ENCODE measurements at places on chromosomes 4 and X. TPM values are rescaled to one million over a fixed set of nuclear protein-coding genes. Genes with fewer than 3 reads are reported as not detected.

DNA sequence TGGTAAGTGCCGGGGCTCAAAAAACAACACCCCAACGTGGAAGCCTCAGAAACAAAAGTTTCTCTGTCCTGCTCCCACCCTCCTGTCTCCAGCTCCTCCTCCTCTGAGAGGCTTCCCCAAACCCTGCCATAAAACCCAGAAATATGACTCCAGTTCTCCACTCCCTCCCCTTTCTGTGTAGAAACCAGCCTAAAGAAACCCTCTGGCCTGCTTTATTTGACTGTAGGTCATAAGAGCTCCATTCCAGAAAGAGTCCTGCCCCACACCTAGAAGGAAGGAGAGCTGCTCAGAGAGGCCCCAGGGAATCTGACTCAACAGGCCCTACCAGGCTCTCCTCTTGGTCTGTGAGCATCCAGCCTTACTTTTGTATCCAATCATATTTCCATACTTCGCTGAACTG lies 872 bp upstream of the S100P start:
- no peak for DNase-seq

GRCh38 chrX:131067846-131068745 lies 9.9 kb downstream of the ARHGAP36 start:
- no peak for DNase-seq

DNA sequence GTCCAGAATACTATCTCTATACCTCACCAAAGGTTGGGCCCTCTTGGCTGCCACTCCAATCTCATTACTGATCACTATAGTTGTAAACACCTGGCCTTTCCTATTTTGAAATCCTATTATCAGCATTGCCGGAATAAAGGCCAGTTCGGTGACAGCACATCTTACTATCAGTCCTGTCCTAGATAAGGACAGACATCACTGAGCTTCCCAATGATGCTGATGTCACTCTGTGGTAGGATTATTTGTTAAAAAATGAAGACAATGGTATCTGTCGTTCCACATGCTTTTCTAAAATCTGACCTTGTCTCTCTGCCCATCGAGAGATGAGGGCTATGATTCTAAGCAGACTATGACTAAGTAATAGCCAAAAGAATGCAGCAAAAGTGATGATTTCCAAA lies 260.4 kb downstream of the PDGFC start:
- no peak for DNase-seq

Gene MAGEA1
- not detected for total RNA-seq

- no peak for DNase-seq
These were observed 5.0 kb downstream of the P2RY10 start for GRCh38 chrX:78950009-78950835.

Gene ITM2A
- 52.8 TPM for total RNA-seq

GRCh38 chrX:64394874-64395567 lies at the start of gene MTMR8:
Gene MTMR8, minus strand, starts transcription at chrX:64395452. Its CDS starts 89 bp downstream, at chrX:64395363.
- DNase-seq: peak; percentile 70

GRCh38 chr4:153119626-153120025 lies 84.6 kb upstream of the TRIM2 start:
- DNase-seq: no peak

DNA sequence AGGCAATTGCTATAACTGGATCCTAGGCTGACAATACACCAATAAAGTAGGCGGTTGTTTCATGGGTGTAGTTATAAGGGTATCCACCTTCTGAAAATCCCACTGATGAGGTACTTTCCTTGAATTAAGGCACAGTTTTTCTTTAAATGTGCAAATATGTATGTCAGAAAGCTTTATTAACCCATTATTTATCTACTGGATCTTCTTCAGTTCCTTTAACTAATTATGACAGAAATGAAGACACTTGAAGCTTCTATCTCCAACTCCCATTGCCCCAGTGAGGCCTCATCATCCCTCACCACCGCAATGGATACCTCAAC lies 159.6 kb upstream of the KLF3 start:
- no peak for DNase-seq

DNA sequence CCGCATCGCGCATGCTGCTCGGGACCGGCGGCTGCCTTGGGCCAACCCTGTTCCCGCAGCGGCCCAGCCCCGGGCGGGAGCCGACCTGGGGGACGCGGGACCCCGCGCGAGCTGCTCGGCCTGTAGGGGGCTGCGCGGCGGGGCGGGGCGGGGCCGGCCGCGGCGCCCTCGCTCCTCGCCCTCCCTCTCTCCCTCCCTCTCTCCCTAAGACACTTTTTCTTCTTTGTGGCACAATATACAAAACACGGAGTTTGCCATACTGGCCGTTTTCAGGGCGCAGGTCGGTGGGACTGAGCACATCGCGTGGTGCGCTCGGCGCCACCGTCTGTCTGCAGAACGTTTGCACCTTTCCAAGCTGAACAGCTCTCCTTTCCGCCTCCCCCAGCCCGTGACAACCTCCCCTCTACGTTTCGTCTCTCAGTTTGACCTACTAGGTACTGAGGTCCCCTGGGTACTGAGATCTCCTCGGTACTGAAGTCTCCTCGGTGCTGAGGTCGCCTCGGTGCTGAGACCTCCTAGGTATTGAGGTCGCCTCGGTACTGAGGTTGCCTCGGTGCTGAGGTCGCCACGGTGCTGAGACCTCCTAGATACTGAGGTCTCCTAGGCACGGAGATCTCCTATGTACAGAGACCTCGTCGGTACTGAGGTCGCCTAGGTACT lies 261.1 kb upstream of the PLCXD1 start:
- DNase-seq: peak; percentile 4

DNA sequence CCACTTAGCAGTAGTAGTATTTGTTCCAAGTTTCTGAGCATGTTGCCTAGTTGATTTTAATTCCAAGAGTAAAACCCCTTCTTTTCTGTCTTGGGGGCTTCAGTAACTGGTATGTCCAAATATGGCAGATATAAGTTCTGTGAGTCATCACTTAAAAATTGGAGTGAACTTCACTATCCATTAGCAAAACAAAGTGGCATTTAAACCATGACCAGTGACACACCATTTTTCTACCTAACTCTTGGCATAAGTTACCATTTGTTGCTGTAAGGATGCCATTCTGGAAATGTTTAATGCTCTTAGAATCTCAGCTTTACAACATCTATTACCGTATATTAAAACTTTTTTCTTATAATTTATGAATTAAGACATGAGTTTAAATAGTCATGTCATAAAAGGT lies 102.0 kb downstream of the CBR4 start:
- no peak for DNase-seq

GRCh38 chr4:169593050-169593560 lies 19.3 kb downstream of the NEK1 start:
- DNase-seq: no peak
